ENCODE measurements at places on chromosomes 13 and 19. TPM values are rescaled to one million over a fixed set of nuclear protein-coding genes. Genes with fewer than 3 reads are reported as not detected.

DNA sequence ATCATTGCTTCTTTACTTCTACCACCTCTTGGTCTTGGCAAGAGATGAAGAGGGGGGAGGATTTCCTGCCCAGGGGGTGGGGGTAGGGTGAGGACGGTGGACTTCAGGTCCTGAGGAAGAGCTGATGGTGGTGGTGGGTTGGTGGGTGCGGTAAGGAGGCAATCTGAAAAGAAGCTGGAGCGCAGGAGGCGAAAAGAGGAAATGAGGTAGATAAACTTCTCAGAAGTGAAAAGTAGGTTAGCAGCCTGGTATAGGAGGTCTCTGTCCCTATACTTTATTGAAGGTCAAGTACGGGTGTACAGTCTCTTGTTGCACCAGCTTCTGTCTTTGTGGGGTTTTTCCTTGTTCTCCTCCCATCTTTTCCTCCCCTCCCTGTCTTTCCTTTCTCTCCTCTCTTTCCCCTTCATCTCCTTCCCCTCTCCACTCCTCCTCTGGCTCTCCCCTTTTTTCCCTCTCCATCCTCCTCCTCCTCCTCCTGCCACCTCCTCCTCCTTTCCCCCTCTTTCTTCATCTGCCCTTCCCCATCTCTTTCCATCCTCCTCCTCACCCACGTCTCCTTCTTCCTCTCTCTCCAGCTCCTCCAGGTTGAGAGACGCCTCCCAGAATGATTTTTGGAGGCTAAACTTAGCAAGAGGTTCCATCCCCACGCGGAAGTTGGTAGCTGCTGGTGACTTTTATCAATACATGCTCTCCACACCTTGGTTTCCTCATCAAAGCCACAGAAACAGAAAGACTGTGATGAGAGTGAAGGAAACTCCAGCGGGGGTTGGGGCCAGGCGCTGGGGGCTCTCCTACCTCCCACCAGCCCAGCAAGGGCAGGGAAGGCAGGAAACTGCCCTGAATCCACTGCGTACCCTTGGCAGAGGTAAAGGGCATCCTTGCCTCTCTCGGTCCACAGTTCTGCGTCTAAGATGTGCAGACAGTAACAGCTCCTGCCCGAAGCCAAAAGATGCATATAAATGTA, 15.3 kb downstream of the TNFSF14 start:
- no peak for DNase-seq

ELSPBP1 gene
- not detected for polyA plus RNA-seq

DNA sequence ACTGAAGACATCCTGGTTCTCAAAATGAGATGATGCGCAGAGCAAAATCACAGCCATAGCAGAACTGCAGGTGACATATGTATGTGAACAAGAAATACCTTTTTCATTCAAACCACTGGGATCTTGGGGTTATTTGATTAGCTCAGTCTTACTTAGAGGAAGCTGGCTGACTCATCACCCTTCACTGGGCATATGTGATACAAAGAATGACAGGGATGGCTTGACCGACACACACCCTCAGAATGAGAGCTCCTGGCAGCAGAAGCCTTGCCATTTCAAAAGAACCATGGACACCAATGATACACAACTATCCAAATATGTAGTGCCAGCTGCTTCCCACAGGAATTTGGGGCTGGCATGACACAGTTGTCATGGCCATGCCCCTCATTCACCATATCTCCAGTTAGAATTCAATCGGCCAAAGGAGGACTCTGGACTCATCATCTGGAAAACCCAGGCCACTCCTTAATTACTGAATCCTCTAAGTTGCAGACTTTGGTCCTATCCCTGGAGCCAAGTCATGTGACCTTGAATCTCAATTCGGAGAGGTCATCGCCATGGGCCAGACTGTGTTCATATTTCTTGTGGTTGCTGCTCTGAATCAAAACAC, 115.8 kb downstream of the KATNAL1 start:
- no peak for DNase-seq

NKPD1 gene
- polyA plus RNA-seq: 0.18 TPM

DNA sequence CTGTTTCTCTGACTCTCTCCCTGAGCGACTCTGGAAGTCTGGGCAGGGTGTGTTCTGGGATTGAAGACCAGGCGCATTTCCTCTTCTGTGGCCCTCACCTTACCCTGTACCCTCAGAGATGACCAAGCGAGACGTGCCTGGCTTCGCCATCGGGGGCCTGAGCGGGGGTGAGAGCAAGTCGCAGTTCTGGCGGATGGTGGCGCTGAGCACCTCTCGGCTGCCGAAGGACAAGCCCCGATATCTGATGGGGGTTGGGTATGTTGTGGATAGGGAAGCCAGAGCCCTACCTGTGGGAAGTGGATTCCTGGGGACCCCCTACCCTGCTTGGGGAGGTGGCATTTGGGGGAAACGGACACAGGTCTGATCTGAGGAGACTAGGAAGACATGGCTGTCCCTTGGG, 5.8 kb upstream of the DNM2 start:
- no peak for DNase-seq

DNA sequence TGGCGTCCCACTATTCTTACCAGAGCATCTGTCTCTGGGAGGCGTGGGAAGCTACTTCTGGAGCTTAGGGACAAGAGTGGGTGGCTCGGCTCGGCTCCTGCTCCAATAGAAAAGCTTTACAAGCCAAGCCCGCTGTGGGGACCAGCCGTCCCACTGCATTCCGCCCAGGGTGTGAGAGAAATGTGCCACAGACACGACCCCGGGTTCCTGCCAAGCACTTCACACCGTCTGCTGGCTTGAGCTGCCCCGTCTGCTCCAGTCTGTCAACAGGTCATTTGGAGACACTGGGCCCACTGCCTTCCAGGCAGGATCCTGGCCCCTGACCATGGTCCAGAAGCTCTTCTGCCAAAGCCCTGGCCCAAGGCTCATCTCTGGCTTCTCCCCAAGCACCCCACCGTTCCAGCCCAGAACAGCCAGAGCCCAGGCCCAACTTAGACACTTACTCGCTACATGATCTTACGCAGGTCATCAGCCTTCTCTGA, 6.5 kb upstream of the FKRP start:
- peak; percentile 72 for DNase-seq

GRCh38 chr19:8338835-8339234, 4.2 kb downstream of the KANK3 start:
- no peak for DNase-seq

DNA sequence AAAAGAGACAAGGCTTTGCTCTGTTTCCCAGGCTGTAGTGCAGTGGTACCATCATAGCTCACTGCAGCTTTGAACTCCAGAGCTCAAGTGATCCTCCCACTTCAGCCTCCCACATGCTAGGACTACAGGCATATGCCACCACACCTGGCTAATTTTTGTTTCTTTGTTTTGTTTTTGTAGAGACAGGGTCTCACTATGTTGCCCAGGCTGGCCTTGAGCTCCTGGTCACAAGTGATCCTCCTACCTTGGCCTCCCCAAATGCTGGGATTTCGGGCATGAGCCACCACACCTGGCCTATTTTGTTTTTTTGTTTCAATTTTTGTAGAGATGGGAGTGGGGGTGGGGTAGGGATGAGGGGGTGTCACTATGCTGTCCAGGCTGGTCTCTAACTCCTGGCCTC, 6.9 kb downstream of the WDR87 start:
- no peak for DNase-seq

- no peak for DNase-seq
Measured at GRCh38 chr19:42123765-42124164, 8.5 kb downstream of the POU2F2 start.

DNA sequence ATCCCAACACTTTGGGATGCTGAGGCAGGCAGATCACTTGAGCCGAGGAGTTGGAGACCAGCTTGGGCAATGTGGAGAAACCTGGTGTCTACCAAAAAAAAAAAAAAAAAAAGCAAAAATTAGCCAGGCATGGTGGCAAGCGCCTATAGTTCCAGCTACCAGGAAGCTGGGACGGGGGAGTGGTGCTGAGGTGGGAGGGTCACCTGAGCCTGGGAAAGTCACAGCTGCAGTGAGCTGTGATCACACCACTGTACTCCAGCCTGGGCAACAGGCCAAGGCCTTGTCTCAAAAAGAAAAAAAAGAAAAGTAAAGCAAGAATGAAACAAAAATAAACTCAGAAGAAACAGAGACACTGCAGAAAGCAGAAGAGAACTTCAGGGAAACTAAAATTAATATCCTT, 31.6 kb downstream of the MTRF1 start:
- no peak for DNase-seq

DNA sequence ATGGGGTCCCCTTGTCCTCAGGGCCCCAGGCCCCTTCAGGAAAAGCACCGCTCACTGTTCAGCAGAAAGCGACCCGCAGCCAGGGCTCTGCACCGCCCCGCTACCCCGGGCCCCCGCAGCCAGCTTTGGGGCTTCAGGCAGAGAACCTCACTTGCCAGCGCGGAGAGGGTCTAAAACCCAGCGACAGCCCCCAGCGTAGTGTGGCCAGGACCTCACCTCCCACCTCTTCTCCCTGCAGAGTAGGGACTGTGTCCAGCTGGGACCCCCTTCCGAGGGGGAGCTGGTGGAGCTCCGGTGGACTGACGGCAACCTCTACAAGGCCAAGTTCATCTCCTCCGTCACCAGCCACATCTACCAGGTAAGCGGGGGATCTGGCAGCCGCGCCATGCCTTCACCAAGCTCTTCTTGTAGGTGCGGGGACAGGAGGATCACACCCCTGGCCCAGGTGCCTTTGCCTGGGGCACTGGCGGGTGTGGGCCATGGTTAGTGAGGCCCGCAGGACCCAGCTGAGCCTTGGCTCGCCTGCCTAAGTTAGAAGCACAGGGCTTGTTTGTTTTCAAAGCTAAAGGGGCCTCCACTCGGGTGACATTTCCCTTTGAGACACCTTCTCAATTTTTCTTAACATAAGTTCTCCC, 175.7 kb downstream of the KDM4B start:
- DNase-seq: no peak

Data from right lung (tissue), 10 donors.